ENCODE measurements at places on chromosomes 11 and 22.

- no peak for DNase-seq
Measured at GRCh38 chr11:120079750-120080610, 57.9 kb downstream of the TRIM29 start.

GRCh38 chr11:60378354-60378753 lies at the start of gene MS4A7:
Gene MS4A7, plus strand, starts transcription at chr11:60378532. Its CDS starts 4,610 bp downstream, at chr11:60383142.
- no peak for DNase-seq

DNA sequence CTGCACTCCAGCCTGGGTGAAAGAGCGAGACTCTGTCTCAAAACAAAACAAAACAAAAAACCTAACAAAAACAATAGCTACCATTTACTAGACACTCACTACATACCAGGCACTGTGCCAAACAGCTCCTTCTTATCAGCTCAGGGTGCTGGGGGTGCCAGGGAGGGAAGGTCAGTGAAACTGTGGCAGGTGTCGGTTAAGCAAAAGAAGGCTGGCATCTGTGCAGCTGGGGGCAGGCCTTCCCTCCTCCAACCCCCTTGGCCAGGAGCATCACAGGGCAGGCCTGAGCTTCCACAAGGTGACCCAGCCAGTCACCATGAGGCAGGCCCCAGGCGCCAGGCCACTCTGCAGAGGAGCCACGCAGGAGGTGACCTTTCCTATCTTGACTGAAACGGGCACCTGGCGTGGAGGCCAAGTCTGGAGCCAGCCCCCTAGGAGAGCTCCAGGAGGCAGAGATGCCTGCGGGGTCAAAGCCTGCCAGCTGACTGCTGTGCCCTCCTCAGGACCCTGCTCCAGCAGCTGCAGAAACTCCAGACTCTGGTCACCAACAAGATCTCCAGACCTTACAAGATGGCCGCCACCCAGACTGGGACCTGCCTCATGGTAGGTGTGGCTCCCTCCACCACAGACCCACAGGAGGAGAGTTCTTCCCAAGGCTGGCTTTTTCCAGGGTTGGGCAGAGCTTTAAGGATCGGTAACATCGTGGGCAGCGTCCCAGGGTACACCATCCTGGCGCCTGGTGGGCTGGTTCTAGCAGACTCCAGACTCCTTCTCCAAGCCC lies 31.3 kb upstream of the DGKZ start:
- peak; percentile 63 for DNase-seq

GRCh38 chr11:57703341-57703740 lies 8.7 kb downstream of the MED19 start:
- DNase-seq = no peak

GRCh38 chr22:45584121-45584570 lies 81.5 kb downstream of the FBLN1 start:
- no peak for DNase-seq

- no peak for DNase-seq
Measured at GRCh38 chr11:2684581-2684980, 15.2 kb downstream of the KCNQ1OT1 start.

- no peak for DNase-seq
Measured at GRCh38 chr11:126963603-126964363, 36.8 kb downstream of the KIRREL3 start.
